ENCODE measurements at places on chromosomes 11 and 22.
A peak's percentile ranks its signal among the peaks of the same experiment; 100 is the strongest.

DNA sequence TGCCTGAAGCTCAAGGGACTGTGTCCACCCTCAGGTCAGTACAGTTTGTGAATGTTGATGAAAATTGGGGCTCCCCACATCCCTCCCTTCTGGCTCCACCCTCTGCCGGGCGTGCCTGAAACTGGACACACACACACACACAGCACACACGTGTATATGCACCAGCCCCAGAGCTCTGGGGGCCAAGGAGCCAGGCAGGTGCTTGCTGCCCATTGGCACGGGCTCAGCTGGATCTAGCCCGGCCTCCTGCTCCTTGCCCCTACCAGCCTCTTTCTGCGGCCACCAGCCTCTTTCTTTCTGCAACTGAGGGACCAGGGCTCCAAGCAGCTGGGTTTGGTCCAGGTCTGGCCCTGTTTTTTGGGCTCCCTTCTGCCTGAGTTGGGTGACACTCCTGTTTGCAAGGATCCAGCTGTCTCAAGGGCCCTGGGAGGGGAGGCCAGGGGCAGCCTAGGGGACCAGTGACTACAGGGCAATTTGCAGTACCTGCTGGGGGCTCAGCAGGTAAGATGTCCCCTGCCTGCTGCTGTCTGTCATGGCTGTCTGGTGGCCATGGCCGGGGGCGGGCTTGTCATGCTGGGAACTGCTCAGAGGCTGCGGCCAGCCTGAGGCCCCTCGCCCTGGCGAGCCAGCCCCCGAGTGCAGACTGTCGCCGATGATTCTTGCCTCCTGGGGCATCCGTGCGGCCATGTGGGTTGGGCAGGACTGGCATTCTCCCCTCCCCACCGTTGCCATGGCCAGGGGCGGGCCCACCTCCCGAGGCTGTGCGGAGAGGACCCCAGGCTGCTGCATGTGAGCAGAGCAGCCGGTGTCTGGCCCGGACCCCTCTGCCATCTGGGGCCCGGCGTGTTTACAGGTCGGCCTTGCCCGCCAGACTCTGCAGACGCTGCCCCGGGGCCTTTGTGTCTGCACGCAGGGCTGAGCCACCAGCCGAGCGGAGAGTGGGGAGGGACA lies 51.5 kb upstream of the PPARA start:
- DNase-seq: no peak

DNA sequence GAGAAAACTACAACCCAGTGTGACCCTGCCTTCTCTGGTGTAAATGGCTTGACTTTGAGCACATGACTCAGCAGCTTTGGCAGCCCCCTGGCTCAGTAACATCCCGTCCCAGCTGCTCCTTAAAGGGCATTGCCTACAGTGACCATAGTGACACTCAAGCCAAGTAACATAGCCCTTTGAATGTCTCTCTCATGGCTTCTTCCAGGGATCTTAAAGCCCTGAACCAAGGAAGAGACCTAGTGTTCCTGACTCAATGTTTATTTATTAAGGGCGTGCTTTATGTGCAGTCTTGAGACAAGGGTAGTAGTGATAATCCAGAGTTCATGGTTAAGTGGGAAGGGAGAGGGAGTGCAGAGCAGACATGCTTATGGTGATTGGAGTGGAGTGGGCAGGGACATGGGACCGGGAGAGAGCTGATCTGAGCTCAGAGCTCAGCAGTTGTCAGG lies 125.7 kb downstream of the PARVA start:
- peak; percentile 30 for DNase-seq

GRCh38 chr11:6611092-6611962 lies 689 bp downstream of the TAF10 start:
- DNase-seq: peak; percentile 61

- DNase-seq: peak; percentile 40
These were observed 120.3 kb upstream of the B3GAT1 start for GRCh38 chr11:134532131-134532920.

GRCh38 chr11:99766811-99767210 lies 746.1 kb downstream of the CNTN5 start:
- DNase-seq: no peak

GRCh38 chr22:49427341-49427740 lies 400.3 kb downstream of the BRD1 start:
- DNase-seq: no peak

Data from H1 (cell line).